ENCODE measurements at places on chromosomes 1 and 21.

DNA sequence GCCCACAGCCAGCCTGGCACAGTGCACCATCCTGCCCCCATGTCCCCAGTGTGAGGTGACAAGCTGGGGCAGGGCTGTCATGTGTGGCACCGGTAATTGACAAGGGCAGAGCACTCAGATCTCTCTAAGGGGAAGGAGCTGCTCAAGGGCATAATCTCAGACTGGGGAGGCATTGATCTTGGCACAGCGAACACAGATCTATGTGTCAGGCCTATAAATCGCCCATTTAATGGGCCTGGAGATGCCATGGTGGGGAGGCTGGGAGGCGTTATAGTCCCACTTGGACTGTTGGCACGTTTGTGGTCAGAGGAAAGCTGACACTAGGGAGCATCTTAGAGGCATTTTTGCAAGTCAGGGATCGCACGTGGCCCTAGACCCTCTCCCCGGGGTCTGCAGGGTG is 594.1 kb downstream of the PTPRU start:
- no peak for DNase-seq

DNA sequence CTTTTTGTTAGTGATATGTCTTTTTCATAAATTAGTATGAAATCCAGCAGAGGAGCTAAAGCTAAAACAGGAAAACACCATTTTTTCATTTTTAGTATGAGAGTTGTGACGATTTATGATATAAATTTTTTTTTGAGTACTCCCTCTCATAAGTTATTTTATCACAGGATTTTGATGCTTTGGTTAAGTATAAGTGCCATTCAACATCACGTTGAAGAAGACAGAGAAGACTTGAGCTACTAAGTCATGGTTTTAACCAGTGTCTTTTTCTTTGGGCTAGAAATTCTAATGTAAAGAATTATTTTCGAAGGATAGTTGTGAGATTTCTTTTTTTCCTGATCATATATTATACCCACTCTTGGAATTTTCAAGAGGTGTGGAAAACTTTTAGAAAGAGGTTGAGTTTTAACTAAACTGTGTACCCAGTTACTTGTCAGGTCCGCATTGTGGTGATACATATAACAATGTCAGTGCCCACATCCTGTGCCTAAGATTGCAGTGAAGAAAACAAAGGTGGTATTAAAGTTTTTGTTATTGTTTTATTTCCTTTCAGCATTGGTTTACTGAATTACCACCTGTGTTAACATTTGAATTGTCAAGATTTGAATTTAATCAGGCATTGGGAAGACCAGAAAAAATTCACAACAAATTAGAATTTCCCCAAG is 93.8 kb downstream of the USP25 start:
- no peak for DNase-seq

- DNase-seq: no peak
These were observed 19.0 kb upstream of the MPC2 start for GRCh38 chr1:167955915-167956314.

GRCh38 chr1:2999571-2999970 is 21.7 kb upstream of the ACTRT2 start:
- DNase-seq: no peak

- no peak for DNase-seq
These were observed 91.7 kb downstream of the SLC45A1 start for GRCh38 chr1:8409606-8410005.

GRCh38 chr1:234645474-234645953 is 35.5 kb upstream of the IRF2BP2 start:
- DNase-seq: no peak

DNA sequence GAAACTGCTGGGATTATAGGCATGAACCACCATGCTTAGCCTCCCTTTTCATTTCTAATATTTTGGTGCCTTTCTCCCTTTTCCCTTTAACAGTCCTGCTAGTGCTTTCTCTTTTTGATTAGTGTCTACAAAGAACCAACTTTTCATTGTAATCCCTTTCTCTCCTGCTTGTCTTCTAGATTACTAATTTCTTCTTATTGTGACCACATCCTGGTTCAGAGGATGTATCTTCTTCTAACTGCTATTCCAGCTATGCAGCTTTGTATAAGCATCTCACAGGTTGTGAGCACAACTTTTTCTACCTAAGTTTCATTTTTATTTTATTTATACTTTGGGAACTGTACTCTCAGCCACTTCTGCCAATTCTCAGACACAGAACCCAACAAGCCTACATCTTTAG is 14.7 kb downstream of the ZNF648 start:
- no peak for DNase-seq

- no peak for DNase-seq
These were observed 159.7 kb upstream of the BEND5 start for GRCh38 chr1:48936436-48936835.

GRCh38 chr1:110339407-110340206 is 430 bp downstream of the RBM15 start:
- DNase-seq: peak; percentile 50

All from stimulated activated CD4-positive, alpha-beta T cell treated with anti-CD3 and anti-CD28 coated beads, Interleukin-12 subunit alpha, Interleukin-12 subunit beta, amount 100 ng/mL, for 48 hours (primary cell).